Left cardiac atrium (tissue), 4 donors: ENCODE measurements at places on chromosomes 12 and 14. TPM values are rescaled to one million over a fixed set of nuclear protein-coding genes. Genes with fewer than 3 reads are reported as not detected.

Gene MYL2
- total RNA-seq = 31.0 TPM

Gene RIPK3
- total RNA-seq = 6.5 TPM

Gene CLEC1A
- 3.9 TPM for total RNA-seq

Gene MEG3
- 24.7 TPM for total RNA-seq

Gene OAS2
- 6.5 TPM for total RNA-seq

DNA sequence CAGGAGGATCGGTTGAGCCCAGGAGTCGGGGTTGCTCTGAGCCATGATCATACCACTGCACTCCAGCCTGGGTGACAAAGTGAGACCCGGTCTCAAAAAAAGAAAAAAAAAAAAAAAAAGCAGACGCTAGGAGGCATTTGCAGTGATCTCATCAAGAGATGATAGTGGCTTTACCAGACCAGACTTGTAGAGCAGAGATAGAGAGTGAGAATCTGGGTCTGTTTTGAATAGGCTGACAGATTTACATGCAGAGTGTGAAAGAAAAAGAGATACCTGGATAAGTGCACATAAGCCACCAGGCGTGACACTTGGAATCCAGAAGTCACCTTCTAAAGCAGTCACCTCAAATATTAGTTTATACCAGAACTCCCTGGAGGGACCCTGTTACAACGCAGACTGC lies 21.1 kb upstream of the FLRT2 start:
- no peak for DNase-seq

DNA sequence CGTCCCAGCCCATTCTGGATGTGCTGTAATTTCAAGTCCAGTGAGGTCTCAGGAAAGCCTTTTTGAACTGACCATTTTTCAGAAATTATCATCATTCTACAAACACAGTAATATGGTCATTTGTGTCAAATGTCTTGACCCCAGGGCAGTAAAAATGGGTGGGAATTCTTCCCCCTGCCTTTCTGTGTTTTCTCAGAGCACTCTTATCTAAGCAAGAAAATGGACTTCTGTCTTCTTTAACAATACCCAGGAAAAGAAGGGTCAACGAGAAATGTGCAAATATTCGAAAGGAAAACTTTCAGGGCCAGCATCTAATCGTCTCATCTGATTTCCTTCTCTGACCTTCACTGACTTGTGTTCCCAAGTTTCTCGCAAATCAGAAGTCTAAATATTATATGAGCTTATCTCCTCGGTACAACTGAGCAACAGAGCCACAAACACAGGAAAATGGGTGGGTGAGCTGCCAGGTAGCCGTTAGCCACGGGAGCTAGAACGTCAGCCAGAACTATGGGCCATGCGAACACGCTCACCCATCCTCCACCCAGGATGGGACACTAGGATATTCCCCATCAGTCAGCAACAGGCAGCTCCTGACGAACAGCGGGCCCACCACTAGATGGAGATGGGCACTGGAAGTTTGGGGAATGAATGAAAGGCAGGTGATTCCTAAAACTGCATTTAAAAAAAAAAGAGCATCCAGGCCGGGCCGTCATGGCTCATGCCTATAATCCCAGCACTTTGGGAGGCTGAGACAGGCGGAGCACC lies 57.1 kb downstream of the VWF start:
- peak; percentile 82 for DNase-seq

- no peak for DNase-seq
These were observed 10.4 kb upstream of the ITPK1 start for GRCh38 chr14:93126111-93126510.

- DNase-seq = no peak
These were observed 12.7 kb downstream of the EPS8 start for GRCh38 chr12:15776532-15776931.

GRCh38 chr12:48993787-48994186 lies 5.4 kb downstream of the DDN start:
- no peak for DNase-seq

GRCh38 chr12:27711967-27712366 lies 1.3 kb downstream of the MRPS35 start:
- DNase-seq = no peak

DNA sequence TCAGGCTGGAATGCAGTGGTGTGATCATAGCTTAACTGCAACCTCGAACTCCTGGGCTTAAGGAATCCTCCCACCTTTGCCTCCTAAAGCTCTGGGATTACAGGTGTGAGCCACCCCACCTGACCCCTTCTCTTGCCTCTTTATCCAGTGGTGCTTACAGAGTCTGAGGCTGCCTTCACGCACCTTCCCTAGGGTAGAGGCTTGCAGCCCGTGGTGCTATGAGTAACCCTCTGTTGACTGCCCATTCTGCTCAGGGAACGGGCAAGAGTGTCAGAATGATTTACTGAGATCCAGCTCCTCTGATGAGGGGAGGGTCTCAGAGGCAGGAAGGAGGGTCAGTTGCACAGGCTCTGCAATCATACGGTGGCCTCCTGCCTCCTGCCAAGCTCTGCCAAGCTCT lies 125.1 kb upstream of the TBX3 start:
- no peak for DNase-seq

GRCh38 chr12:7374423-7375144 lies 69.4 kb downstream of the CD163L1 start:
- no peak for DNase-seq

- no peak for DNase-seq
These were observed 50.2 kb downstream of the MYF5 start for GRCh38 chr12:80766897-80767296.
